SW480 (cell line): ENCODE measurements at places on chromosomes 4 and X.

- peak; percentile 85 for DNase-seq
Measured at GRCh38 chrX:65932173-65933084, 107.5 kb downstream of the VSIG4 start.

- DNase-seq = no peak
Measured at GRCh38 chrX:115259238-115259875, 25.5 kb upstream of the LRCH2 start.

GRCh38 chrX:25527156-25527555 lies 511.4 kb upstream of the ARX start:
- DNase-seq = no peak

- DNase-seq = no peak
Measured at GRCh38 chr4:156896527-156896926, 75.1 kb downstream of the PDGFC start.

- no peak for DNase-seq
Measured at GRCh38 chr4:113183032-113183605, 133.7 kb downstream of the ANK2 start.

DNA sequence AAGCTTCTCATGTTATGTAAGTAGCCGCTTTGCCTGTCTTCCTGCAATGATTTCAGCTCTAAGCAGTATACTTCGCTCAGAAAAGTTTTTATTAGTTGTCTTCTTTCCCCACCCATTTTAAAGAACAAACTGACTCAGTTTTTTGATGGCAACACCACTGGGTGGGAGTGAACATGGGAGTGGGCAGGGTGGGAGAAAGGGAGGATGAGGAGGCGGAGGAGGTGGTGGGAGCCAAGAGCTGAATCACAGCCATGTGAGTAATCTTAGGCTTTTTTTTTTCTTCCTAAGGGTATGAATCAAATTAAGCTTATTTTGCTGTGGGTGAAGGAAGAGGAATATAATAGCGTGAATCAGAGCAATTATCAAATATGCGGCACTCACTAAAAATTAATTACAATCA lies 574.3 kb upstream of the DIPK2B start:
- no peak for DNase-seq

- no peak for DNase-seq
Measured at GRCh38 chr4:11365039-11365438, 63.7 kb downstream of the HS3ST1 start.
